Natural killer cell (primary cell): ENCODE measurements at places on chromosomes 1 and 21. TPM values are rescaled to one million over a fixed set of nuclear protein-coding genes. Genes with fewer than 3 reads are reported as not detected.

F11R gene
- 34.6 TPM for total RNA-seq

FASLG gene
- total RNA-seq = 24.1 TPM

DNA sequence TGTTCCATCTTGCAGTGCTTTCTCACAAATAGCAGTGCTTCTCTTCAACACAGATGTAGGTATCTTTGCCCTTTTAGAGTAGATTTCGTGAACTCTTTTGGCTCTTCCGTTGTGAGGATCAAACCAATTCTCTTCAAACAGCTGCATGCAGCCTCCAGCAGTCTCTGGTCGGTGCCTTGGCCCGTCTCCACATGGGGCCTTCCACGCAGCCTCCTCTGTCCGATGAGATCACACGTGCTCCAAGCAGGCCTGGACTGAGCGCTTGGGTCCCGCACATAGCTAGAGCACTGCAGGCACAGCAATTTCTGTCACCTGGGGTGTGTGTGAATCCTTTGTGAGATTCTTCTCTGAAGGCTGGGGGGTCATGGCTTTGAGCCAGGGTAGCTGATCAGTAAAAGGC lies 82.8 kb upstream of the KCNE2 start:
- no peak overlapping the region for H3K4me3 ChIP-seq

- DNase-seq = no peak
- H3K4me1 ChIP-seq = no peaks in the 10 kb centered on the region
- H3K36me3 ChIP-seq = no peaks in the 10 kb centered on the region
- H3K4me3 ChIP-seq = no peak overlapping the region
- no peak overlapping the region for H3K27ac ChIP-seq
- H3K27me3 ChIP-seq = no peaks in the 10 kb centered on the region
Measured at GRCh38 chr1:85453640-85454194, 11.2 kb downstream of the DDAH1 start.

- no peaks in the 10 kb centered on the region for H3K27me3 ChIP-seq
- H3K4me3 ChIP-seq = no peak overlapping the region
- DNase-seq = no peak
- H3K36me3 ChIP-seq = peaks cover 21% of the 10 kb centered on the region
- H3K4me1 ChIP-seq = peaks cover 7% of the 10 kb centered on the region
Measured at GRCh38 chr1:26121854-26122773, 10.5 kb downstream of the PDIK1L start.

- no peak for DNase-seq
- H3K4me3 ChIP-seq = no peak overlapping the region
- peaks cover 9% of the 10 kb centered on the region for H3K36me3 ChIP-seq
- H3K27me3 ChIP-seq = no peaks in the 10 kb centered on the region
Measured at GRCh38 chr1:169689395-169689794, 22.0 kb downstream of the SELL start.

DNA sequence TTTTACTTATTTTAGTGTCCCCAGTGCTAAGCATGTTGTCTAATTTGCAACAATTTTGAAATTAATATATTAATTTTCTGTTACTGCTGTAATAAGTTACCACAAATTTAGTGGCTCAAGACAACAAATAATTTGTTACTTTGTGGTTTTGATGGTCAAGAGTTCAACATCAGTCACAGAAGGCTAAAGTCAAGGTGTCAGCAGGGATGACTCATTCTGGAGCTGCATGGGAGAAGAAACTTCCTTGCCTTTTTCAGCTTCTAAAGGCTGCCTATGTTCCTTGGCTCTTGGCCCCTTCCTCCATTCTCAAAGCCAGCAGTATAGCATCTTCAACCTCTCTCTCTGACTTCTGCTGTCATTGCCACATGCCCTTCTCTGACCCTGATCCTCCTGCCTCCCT lies 271.8 kb downstream of the HLX start:
- no peak for DNase-seq
- H3K27me3 ChIP-seq = no peaks in the 10 kb centered on the region
- H3K4me3 ChIP-seq = no peak overlapping the region
- H3K36me3 ChIP-seq = no peaks in the 10 kb centered on the region
- H3K27ac ChIP-seq = no peak overlapping the region

TMEM167B gene
- total RNA-seq = 61.2 TPM
